MM.1S (cell line): ENCODE measurements at places on chromosomes 3 and 15.

DNA sequence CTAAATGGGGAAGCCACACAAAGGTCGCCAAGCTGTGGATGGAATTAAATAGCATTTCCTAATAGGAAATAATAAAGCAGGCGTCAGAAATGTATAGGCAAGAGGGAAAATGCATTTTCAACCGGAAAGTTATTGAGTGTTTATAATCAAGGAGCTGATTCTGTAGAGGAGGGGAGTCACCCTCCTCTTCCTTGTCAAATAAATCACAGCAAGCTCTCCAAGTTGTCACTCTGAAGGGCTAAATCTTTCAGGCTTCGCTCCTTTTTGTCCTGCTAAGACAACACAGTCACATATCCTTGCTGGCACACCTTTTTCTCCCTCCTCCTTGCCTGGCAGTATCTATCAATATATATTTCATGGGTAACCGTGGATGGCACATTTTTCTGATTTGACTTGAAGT is 338.4 kb downstream of the SATB1 start:
- no peak for DNase-seq

GRCh38 chr15:45618813-45619212 is 16.0 kb upstream of the SQOR start:
- no peak for DNase-seq

DNA sequence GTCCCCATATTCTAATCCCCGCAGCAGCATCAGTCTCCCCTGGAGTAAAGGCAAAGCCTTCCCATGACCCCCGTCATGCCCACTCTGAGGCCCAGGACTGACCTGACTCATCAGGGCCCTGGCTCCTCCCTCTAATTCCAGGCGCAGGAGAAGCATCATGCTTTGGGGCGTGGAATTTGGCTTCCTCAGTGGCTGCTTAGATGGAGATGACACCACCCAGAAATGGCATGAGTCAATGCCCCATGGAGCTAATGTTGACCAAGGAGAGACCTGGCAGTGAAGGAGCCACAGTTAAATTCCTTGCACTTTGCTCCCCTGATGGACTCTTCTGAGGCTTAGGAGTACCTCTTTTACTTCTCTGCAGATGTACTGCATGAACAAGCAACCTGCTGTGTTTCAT is 204.2 kb upstream of the PROK2 start:
- DNase-seq, result no peak

GRCh38 chr3:60080648-60081047 is 1030.8 kb upstream of the CFAP20DC start:
- DNase-seq, result no peak

GRCh38 chr3:66195347-66195783 is 25.4 kb upstream of the SLC25A26 start:
- DNase-seq, result no peak

GRCh38 chr3:66606868-66607267 is 106.0 kb upstream of the LRIG1 start:
- DNase-seq, result no peak

DNA sequence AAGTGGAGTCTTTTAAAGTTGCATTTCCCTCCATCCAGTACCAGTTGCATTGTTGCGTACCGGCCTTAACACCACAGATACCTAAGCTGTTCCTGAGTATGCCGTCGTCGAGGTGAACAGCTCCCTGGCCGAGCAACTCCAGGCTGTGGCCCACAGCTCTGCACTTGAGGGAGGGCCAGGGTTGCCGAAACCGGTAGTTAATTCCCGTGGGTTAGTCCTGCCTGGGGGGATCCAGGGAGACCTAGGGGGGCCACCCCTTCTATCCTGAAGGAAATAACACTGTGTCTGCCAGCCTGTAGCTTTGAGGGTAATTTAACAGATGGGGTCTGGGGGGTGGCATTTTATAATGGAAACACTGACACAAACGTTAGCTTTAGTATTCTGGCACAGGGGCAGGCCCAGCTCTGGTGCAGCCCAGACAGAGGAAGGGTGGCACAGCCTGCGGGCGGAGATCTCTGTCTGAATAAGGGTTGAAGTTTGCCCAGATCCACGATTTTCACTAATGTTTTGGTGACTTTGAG is 60.8 kb downstream of the RGMA start:
- no peak for DNase-seq
